ENCODE measurements at places on chromosomes 12 and 14. TPM values are rescaled to one million over a fixed set of nuclear protein-coding genes. Genes with fewer than 3 reads are reported as not detected.

The OR4E2 gene
- not detected for total RNA-seq

The RBMS2 gene
- total RNA-seq = 5.3 TPM

The ACAD10 gene
- total RNA-seq = 28.8 TPM

The MARK3 gene
- 121 TPM for total RNA-seq

The USP44 gene
- total RNA-seq = 5.9 TPM

The NPFF gene
- total RNA-seq = not detected

The PTHLH gene
- not detected for total RNA-seq

The DLK1 gene
- 2.2 TPM for total RNA-seq

The DPF3 gene
- total RNA-seq = 0.54 TPM

The BEGAIN gene
- total RNA-seq = not detected

The HAL gene
- 0.75 TPM for total RNA-seq

The C14orf39 gene
- total RNA-seq = not detected

Data from T-cell (primary cell).